ELR (cell line): ENCODE measurements at places on chromosomes 2 and 18.

- DNase-seq, result no peak
Observed at GRCh38 chr2:105774781-105775337, 30.1 kb downstream of the NCK2 start.

- DNase-seq, result no peak
Observed at GRCh38 chr2:193847991-193848390, 1653.3 kb upstream of the TMEFF2 start.

DNA sequence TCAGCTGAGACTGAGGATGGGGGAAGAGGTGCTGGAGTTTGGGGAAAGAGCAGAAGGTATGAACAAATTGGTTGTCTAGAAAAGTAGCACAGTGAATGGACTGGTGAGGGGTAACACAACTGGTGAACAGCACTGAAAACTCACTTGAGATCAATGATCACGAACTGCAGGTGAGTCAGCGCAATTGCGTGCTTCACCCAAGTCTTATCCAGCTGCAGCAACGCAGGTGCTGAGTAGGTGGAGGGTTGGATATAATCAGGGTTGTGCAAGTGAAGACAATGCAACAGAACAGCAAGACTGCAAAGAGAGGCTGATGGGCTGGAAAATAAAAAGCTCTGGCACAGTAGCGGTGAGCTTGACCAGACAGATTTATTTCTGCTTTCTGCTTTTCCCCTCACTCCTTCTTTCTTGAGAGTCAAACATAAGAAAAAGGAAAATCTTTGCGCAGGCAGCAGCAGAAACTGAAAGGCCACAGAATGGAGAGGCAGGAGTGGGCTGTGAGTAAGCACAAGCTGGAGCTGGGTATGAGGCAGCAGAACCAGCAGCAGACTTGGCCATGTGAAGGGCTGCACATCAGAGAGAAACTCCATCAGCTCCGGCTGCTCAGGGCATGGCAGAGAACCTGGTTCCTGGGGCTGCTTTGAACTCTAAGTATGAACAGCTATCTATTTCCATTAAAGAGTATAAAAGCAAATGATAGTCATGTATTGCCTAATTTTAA, 99.4 kb upstream of the ARL5A start:
- no peak for DNase-seq

DNA sequence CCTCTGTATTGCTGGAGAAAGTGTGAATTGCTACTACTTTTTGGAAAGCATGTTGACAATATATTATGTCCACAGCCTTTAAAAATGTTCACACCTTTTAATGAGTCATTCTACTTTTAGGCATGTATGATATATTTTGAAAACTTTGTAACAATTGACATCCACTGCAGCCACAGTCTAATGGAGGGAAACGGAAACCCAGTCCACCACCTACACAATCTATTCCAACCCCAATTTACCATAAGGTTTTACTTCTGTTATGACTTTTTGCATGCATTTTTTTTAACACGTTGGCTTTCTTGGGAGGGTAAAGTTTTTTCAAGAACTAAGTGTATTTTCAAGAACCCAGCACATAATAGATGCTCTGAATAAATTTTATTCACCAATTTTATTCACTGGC, 38.5 kb upstream of the ATP8B1 start:
- no peak for DNase-seq

- DNase-seq, result peak; percentile 68
Observed at GRCh38 chr18:21053127-21053526, 58.5 kb downstream of the ROCK1 start.

GRCh38 chr2:24885221-24886125, 34.6 kb downstream of the ADCY3 start:
- no peak for DNase-seq

GRCh38 chr18:10047237-10047636, 133.4 kb downstream of the VAPA start:
- DNase-seq, result peak; percentile 62

- no peak for DNase-seq
Observed at GRCh38 chr18:48705531-48705930, 166.7 kb downstream of the CTIF start.

- DNase-seq, result no peak
Observed at GRCh38 chr2:15780234-15780633, 160.1 kb upstream of the MYCN start.

GRCh38 chr2:157468931-157469708, 25.2 kb upstream of the CYTIP start:
- peak; percentile 81 for DNase-seq

- DNase-seq, result no peak
Observed at GRCh38 chr2:2793925-2794560, 463.0 kb upstream of the MYT1L start.

GRCh38 chr18:76847916-76848315, 25.6 kb downstream of the ZNF236 start:
- peak; percentile 13 for DNase-seq

GRCh38 chr2:207784898-207785297, 15.2 kb upstream of the FZD5 start:
- DNase-seq, result no peak

- no peak for DNase-seq
Observed at GRCh38 chr2:104026725-104027124, 827.2 kb upstream of the POU3F3 start.

GRCh38 chr2:74383254-74383653, 3.1 kb upstream of the DCTN1 start:
- no peak for DNase-seq

- DNase-seq, result peak; percentile 53
Observed at GRCh38 chr2:199456383-199457146, 1.2 kb downstream of the SATB2 start.

GRCh38 chr18:56413862-56414261, 224.5 kb downstream of the TXNL1 start:
- DNase-seq, result no peak

DNA sequence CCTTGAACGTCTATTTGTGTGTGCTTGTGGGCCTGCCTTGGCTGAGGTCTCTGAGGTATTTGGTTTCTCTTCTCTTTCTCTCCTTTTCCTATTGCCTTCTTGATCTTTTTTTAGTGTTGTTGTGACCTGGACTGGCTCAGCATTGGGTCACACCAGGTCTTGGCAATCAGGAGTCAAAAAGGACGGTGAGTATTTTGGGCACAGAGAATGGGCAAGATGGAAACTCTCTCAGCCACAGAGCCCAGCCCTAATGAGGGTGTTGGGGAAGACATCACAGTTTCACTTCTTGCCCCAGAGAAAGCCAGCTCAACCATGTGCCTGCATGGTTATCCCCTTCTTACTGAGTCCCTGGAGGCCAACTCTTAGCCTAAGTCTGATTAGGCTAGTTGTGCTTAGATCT, 13.7 kb upstream of the INO80C start:
- DNase-seq, result no peak

DNA sequence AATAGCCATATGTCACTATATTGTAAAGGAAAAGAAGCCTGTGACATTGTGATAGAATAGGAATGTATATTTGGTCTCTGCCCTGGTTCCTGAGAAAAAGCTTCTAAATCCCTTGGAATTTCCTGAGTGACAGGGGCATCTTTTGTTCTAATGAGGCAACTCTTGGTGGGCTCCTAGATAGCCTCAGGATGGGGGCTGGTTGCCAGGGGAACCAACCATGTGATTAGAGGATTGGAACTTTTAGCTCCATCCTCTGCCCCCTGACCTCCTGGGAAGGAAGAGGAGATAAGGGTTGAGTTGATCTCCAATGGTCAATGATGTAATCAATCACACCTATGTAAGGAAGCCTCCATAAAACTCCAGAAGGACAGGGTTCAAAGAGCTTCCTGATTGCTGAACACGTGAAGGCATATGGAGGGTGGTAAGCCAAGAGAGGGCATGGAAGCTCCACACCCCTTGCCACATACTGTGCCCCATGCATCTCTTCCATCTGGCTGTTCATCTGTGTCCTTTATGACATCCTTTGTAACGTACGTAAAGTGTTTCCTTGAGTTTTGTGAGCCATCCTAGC, 2.9 kb upstream of the ME2 start:
- no peak for DNase-seq

- DNase-seq, result peak; percentile 30
Observed at GRCh38 chr18:25230658-25231326, 121.2 kb downstream of the ZNF521 start.

- DNase-seq, result no peak
Observed at GRCh38 chr2:149488706-149489440, 98.7 kb downstream of the MMADHC start.

DNA sequence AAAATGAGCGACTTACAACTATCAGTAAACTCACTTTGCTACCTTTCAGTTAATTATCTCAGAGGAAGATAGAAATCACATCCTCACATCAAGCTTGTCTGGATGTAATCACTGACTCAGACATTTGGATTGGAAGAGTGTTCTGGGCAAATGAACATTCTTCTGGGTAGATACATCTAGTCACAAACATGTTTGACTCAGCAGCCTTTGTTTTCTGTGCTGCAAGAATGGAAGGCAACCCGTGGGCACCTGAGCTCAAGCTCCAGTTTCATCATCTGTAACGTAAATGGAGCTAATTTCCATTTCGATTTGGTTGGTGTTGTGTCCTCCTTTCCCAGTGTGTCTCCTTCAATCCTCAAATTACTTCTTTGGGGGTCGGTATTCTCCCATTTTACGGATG, 58.5 kb downstream of the ACAA2 start:
- no peak for DNase-seq
